Effector memory CD4-positive, alpha-beta T cell (primary cell): ENCODE measurements at places on chromosomes 3 and 15.

- DNase-seq: no peak
Measured at GRCh38 chr15:51200792-51201191, 106.1 kb upstream of the TNFAIP8L3 start.

DNA sequence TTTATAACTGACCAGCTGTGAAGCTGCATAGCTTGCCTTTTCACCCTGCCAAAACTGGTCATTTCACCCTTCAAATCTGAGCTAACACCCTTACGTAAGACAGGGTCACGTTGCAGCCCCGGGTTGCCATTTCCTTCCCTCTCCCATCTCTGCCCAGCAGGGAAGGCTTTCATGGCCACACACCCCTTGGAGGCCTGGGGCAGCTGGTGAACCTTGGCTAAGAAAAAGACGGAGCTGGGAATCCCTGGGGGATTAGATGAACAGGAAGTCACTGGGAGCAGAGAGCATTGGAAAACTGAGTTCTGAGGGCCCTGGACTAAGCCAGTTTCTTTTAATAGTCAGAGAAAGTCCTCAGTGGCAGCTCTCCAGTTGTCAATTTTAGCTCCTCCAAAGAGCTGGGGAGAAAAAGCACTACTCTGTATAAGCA, 67.8 kb downstream of the TTC23 start:
- DNase-seq: no peak

DNA sequence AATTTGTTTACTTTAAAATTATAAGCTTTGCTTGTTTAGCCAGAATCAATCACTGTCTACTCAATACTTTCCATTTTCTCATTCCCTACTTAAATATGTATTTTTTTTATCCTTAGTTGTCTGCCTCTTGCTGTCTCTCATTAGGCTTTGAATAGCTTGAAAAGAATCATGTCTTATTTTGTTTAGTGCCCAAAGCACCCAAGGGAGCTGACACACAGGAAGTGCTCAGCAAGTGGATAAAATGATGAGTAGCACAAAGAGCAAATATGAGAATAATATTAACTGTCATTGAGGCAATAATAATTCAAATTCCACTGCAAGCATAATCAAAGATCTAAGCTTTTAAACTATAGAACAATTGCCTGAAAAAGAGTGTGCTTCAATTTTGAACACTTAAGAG, 19.0 kb upstream of the IL1RAP start:
- DNase-seq: no peak

DNA sequence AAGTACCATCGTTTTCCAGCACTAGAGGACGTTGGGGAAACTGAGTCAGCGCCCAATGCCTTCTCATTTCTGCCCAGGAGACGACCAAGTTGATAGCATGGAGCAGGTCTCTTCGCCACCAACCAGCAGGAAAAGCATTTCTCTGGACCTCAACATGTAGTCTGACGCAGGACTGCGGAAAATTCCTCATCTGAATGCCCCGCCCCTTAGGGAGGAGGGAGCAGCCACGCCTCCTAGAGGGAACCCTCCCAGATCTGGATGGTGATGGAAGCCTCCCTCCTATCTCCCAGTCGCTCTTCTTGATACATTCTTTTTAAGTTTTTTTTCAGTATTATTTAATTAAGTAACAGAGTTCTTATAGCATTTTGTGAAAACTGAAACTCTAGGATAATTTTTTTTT, 17.4 kb upstream of the MINDY4B start:
- DNase-seq: no peak

DNA sequence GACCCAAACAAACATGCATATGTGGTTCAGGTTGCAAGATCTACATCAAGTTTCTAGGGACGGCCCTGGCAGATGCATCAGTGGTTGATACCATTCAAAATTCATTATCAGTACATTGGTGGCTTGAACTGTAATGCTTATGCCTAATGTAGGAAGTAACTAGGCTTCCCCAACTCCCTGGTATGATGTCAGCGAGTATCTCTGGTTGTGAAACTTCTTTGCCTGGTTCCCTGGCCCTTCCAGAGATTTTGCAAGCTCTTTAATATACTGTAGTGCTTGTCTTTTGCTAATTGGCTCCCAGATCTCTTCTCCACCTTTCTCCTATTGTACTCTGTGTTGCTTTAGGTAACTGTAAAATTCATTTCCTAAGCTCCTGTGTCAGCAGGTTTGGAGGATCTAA, 114.8 kb upstream of the RARB start:
- DNase-seq: no peak

DNA sequence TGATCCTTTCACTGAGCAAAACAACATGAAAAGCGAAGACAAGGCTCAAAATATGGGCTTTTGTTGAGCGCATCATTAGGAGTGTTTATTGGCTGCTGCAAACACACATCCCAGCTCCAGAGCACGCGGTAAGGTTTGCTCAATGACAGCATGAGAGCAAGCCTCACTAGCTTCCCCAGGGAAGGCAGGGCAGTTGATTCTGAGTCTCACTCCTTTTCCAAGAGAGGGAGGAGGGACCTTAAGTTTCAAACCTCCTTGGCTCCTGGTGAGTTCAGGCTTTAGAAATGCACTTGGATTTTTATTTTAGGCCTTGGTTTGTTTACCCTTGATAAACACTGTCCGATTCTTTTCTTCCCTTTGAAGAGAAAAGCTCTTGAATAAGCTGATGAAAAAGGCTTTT, 69.1 kb upstream of the CACNA2D3 start:
- no peak for DNase-seq

DNA sequence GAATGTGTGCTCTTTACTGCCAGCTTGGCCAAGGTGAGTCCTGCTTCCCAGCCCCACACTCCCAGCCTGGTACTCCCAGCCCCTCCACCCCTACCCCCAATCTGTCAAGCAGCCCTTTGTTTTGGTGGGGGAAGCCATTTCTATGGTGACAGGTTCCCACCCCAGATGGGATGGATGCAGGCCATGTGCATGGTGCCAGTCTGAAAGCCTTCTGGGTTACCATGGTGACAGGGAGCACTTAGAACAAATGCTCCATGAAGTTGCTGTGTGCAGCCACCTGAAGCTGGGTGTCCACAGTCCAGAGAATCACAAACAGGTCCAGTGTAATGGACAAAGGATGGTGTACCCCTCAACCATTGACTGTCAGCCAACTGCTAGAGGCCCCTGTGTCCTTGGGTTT, 19.1 kb upstream of the VILL start:
- DNase-seq: no peak

- DNase-seq: no peak
Measured at GRCh38 chr15:66641485-66642315, 60.3 kb upstream of the SMAD6 start.

GRCh38 chr3:90040554-90040953, 933.1 kb downstream of the EPHA3 start:
- no peak for DNase-seq

- no peak for DNase-seq
Measured at GRCh38 chr3:129867506-129868124, 25.9 kb downstream of the TMCC1 start.

- DNase-seq: no peak
Measured at GRCh38 chr3:145395421-145395820, 765.6 kb downstream of the PLOD2 start.

GRCh38 chr15:74937272-74937589, 642 bp downstream of the COX5A start:
- no peak for DNase-seq

- DNase-seq: no peak
Measured at GRCh38 chr3:39275052-39275451, 4.8 kb downstream of the CX3CR1 start.

DNA sequence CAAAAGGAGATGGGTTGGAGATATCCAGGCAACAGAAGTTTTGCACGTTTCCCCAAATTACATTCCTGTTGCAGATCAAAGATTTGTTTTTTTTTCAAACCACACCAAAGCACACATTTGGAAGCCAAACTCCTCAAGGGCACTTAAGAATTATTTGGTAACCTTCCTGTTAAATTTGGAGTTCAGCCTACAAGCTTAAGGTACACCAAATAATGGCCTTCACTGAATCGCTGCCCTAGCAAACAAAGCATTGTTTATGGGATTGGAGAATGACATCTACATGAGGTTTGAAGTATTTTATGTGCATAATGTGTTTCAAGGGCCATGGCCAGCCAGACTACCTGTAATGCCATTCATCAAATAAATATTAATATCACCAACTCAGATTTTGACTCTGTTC, 357.9 kb downstream of the RORA start:
- no peak for DNase-seq

- no peak for DNase-seq
Measured at GRCh38 chr15:35669021-35669420, 123.1 kb upstream of the DPH6 start.

GRCh38 chr15:29937956-29938355, 115.7 kb upstream of the TJP1 start:
- DNase-seq: no peak

DNA sequence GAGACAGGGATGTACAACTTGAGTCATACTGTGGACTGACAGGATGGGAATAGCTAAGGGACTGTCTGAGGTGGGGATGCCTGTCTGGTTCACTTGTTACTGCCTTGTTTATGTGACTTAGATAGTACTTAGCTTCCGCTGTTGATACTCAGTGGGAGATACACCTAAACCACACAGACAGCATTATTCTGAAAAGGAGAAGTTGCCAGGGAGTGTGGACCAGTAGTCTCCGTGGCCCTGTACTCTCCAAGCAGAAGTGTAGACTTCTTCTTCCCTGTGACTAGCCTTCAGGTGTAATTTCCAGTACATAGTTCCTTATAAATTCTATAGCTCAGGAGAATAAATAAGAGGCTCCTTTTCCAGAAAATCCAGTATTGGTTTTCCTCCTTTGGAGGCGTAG, 5.1 kb downstream of the HIGD2B start:
- DNase-seq: no peak

DNA sequence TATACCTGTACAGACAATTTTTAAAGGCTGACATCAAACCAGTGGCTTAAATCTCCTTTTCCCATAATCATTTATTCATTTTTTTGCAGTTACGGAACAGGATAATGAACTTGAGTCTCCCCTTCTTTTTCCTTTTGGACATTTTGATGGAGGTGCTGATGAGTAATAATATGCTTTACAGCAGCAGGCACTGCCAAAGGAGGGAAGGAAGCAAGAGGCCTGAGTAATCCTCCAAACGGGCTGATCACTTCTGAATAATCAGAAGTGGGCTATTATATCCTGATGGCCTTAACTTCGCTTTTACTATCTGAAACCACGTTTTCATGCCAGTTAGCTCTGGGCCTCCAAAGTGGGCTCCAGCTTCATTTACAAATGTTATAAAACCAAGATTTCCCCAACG, 527.2 kb downstream of the FOXP1 start:
- DNase-seq: no peak

- DNase-seq: no peak
Measured at GRCh38 chr3:58271901-58272501, 34.0 kb upstream of the RPP14 start.

DNA sequence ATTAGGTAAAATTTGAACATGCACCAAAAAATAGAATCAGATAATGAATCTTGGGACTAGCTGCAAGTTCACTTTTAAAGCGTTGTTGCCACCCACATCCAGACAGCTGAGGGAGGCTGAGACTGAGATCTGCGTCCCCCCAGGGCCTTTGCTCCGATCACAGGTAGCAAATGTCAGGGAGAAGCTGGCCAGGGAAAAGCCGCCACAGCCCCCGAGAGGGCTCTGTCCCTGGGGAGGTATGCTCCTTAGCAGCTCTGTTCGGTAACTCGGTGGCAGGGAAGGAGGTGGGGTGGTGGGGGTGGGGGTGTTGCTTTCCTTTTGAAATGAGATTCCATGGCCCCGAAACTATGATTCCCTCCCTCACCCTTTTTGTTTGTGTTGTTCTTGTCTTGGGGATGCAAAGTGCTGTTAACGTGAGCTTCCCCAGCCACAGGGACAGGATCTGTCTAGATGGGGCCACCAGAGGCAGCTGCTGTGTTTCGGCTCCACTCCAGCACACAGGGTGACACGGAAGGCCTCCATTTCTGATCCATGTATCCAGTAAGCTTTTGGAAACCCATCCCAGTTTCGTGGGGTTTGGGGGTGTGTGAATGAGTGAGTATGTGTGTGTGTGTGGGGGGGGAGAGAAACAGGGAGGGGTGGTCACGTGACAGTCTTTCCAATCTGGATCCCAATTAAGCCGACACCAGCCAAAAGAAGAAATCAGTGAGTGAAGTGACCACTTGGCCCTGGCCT, 1.1 kb upstream of the MINAR1 start:
- DNase-seq: no peak

GRCh38 chr3:4983739-4984510, 4.7 kb downstream of the BHLHE40 start:
- peak; percentile 88 for DNase-seq

DNA sequence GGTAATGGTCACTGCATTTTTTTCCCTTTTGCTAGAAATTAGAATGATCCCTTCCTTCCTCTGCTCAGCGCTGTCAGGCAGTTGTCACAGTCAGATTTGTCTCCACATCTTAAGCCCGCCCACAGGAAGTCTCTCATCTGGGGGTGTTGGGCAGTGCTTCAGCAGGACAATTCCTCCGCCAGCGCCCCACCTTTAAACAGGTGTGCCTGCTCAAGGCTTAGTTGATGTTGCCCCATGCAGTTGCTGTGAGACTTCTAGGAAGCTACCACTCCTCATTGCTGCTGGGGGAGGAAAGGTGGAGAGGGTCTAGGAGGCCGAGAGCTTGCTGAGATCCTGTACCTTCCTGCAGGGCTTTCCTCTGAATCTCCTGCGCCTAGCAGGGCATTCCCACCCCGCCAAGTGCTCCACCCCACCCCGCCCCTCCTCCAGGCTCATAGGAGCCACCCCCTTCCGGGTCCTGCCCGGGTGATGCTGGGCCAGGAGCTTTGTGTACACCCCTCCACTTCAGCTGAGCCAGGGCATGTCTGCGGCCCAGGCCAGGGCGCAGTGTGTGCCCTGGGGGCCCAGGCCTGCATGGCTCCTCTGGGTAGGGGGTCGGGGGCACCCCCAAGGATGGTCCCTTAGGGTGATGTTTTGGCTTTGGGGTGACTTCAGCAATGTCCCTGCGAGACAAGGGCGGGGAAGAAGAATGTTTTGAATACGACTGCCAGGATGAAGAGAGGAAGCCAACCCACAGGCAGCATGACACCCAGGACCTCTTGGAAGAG, 68.7 kb downstream of the TRAK1 start:
- DNase-seq: no peak

DNA sequence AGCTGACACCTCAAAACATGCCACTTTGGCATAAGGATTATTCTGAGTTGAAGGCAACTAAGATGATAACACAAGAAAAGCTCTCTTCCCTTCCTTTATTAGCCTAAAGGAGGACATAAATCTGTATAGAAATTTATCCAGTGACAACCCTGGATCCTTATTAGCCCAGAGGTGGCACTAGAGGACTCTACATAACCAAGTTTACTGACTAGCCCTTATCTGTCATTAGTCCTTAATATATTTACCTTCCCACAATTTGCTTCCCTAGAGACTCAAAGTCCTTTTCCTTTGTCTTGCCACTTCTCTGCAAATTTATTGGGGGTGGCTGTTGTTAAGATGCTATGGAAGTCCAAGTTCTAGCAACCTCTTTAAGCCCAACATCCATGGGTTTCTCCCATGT, 26.7 kb downstream of the CEP70 start:
- DNase-seq: no peak
